Left renal pelvis (tissue), 4 donors: ENCODE measurements at places on chromosomes 13 and 19. TPM values are rescaled to one million over a fixed set of nuclear protein-coding genes. Genes with fewer than 3 reads are reported as not detected.

The FAM216B gene
- not detected for polyA plus RNA-seq

GRCh38 chr19:35775046-35775297, 392 bp upstream of the ARHGAP33 start:
- DNase-seq = no peak

DNA sequence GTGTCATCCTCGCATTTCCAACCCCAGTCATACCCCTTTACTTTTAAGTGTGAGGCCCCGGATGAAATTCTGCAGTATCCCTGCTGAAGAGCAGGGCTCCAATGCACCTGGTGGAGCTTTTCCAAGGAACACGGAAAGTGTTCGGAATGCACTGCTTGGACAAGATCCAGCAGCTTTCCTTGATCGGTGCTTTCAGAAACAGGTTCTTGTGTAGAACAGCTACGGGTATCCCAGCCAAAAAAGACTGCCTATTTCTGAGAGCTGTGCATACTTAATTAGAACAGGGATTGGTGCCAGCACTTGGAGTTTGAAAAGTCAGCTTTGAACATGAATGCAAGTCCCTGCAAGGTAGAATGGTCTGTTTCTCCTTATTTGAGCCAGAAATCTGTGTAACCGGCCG, 87.2 kb upstream of the C1QTNF9B start:
- no peak for DNase-seq

- no peak for DNase-seq
Measured at GRCh38 chr13:27168906-27169657, 2.5 kb downstream of the USP12 start.
